ENCODE measurements at places on chromosomes 2 and 18.

DNA sequence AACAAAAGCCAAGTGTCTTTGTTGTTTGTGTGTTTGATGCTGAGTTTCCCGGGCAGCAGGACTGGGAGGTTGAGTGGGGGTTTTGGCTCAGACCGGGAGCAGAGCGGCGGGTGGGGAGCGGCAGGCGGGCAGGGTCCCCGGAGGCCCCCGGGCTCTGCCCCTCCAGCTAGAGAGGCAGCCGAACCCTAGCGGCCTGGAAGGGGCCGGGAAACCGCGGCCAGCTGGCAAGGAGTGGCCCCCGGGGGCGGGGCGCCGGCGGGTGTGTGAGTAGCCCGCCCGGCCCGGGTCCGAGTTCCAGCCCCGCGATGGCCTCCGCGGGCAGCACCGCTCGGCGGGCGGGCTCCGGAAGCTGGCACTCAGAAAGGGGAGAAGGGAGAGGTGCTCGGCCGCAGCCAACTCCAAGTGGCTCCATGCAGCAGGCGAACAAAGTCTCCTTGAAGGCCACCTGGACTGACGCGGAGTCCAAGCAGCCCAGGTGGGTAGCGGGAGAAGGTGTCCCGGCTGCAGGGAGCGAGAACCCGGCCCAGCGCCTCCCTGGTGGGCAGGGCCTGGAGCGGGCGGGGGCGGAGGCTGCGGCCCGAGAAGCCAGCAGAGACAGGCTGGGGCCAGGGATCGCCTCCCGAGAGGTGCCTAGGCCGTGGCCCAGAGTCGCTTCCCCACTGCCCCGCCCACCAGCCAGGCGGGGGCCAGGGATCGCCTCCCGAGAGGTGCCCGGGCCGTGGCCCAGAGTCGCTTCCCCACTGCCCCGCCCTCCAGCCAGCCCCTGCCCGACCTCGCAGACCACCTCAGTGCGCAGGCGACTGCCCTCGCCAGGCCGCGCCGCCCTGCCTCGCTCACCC, at the start of gene ANKRD53:
TSS of gene ANKRD53 (plus strand) at position 290 of the 839 bp plus-strand sequence. CDS start at position 306, 16 bp downstream.
- DNase-seq, result no peak

GRCh38 chr2:84674099-84674498, 157.8 kb downstream of the DNAH6 start:
- no peak for DNase-seq

GRCh38 chr2:4144731-4145130, 441.4 kb downstream of the DCDC2C start:
- no peak for DNase-seq

GRCh38 chr2:37005118-37005868, 39.0 kb upstream of the STRN start:
- no peak for DNase-seq

DNA sequence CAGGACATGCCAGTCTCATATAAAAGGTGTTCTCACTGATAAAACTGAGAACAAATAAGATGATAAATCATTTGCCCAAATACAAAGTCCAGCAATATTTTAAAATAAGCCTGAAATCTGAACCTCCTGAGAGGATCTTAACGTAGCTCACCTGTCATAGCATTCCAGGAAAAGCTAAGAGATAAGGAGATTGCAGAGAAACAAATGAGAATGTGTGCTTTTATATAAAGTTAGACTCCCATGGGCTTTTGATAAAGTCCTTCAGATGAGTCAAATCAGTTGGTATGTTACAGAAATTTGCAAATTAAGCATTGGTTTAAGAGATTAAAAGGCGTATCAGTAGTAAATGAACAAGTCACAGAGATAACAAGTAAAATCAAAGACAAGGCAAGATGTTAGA, 452.9 kb upstream of the CHAC2 start:
- DNase-seq, result no peak

DNA sequence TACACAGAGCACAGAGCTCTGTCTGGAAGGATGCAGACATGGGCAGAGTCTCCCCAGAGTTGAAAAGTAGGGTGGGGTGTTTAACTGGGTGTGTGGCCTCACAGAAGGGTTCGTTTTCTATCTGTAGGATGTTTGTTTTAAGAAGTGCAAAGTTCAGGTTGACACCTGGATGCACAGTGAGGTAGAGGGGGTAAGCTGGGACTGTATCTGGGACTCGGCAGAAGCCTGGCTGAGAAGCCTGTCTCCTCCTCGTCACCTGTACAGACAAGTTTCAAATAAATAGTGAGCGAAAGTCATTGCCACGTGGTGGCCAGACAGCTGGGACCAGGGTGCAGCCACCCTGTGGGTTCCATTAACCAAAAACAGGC, 145.9 kb downstream of the KLHL29 start:
- no peak for DNase-seq

GRCh38 chr2:73982140-73982617, 2.5 kb upstream of the TET3 start:
- DNase-seq, result no peak

GRCh38 chr2:23376075-23376474, 8.9 kb upstream of the KLHL29 start:
- DNase-seq, result no peak

DNA sequence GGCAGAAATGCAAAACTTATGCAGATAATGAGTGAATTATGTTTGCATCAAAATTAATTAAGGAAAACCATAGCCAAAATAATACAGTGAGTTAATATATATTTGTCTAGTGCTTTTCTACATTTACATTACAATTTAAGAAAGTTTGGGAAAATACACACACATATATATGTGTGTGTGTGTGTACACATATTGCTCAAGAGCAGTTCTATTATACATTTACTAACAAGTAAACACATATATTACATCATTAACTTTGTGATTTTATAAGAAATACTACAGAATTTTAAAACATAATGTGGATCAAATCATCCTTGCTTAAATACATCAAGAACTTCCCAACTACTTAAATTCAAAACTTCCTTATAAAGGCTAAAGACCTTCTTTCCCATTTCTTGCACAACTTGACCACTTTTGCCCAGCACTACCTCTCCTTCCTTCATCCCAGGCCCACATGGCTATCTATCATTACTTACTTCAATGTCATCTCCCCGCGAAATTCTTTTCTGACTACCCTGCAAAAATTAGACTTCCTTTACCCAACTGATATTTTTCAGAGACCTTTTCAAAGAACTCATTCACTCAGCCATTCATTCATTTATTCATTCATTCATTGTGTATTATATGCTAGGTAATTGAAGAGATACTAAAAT, 68.4 kb downstream of the COL5A2 start:
- no peak for DNase-seq

GRCh38 chr2:68200157-68200787, 42.6 kb downstream of the PNO1 start:
- DNase-seq, result no peak

DNA sequence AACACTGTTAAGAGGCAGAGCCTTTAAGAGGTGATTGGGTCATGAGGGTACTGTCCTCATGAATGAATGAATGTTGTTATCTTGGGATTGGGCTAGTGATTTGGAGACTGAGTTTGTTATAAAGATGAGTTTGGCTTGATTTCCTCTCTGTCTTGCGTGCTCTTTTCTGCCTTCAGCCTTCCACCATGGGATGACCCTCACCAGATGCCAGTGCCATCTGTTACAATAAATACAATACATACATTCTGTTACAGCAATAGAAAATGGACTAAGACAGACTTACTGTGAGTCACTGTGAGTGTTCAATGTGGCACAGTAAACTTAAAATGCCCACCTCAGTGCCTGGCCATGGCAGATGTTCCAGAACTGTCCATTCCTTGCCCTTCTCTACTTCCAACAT, 95.0 kb upstream of the ZFP36L2 start:
- no peak for DNase-seq

GRCh38 chr2:232309592-232309991, 69.0 kb upstream of the ALPP start:
- no peak for DNase-seq

- DNase-seq, result no peak
Measured at GRCh38 chr2:98374958-98375570, 28.8 kb downstream of the CNGA3 start.

- no peak for DNase-seq
Measured at GRCh38 chr2:239930378-239930777, 94.8 kb downstream of the NDUFA10 start.

DNA sequence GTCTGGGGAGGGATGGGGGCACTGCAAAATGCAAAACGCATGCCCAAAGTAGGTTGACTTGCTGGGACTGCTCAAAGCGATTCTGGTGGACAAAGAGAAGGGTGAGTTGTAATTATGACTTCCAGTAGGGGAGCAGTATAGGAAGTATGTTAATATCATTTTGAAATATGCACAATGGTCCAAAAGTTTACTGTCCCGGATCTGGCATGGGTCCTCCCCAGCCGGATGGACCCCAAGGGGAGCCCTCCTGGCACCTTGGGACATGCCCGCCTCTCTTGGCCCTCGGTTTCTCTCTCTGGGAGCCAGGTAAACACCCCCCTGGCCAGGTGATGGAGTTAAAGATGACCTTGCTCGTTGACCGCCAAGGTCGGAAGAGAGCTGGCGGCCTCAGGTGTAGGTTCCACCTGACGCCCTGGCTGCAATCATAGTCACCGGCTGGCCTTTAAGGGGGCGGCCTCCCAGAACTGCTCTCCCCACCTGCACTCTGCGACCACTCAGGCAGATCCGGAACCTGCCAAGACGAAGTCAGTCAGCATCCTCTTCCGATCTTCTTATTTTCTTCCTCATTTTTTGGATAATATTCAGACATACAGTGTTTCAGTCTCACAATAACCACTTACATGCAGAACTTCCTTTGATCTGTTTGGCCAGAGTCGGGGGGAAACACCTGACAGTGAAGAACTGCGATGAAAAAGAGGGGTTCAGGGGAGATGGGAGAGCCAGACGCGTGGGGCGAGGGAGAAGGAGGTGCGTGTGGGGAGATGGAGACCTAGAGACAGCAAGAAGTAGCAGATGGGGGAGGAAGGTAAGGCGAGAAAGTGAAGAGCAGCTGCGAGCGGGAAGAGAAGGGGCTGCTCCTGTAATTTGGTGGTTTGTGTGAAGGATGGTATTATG, 148.3 kb downstream of the MEIS1 start:
- DNase-seq, result no peak

GRCh38 chr2:46422717-46423394, 56.5 kb upstream of the TMEM247 start:
- no peak for DNase-seq

DNA sequence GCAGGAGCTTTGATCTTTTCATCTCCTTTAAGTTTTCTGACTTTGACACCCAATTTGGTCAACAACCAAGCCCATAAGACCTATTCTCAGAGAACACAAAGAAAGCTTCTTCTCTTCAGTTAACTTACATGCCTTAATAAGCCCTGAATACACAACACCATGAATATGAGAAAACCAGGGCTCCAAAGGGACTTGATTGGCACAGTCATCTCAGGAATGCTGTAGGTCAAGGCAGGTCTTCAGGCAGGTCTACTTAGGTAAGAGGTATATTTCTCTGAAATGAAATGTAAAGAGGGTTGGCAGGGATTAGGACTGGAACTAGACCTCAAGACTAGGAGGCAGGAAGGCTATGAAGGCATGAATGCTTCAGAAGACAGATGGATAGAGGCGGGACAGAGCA, 24.4 kb upstream of the EIF2AK3 start:
- DNase-seq, result no peak

GRCh38 chr2:227796045-227796711, 17.5 kb upstream of the CCL20 start:
- no peak for DNase-seq

DNA sequence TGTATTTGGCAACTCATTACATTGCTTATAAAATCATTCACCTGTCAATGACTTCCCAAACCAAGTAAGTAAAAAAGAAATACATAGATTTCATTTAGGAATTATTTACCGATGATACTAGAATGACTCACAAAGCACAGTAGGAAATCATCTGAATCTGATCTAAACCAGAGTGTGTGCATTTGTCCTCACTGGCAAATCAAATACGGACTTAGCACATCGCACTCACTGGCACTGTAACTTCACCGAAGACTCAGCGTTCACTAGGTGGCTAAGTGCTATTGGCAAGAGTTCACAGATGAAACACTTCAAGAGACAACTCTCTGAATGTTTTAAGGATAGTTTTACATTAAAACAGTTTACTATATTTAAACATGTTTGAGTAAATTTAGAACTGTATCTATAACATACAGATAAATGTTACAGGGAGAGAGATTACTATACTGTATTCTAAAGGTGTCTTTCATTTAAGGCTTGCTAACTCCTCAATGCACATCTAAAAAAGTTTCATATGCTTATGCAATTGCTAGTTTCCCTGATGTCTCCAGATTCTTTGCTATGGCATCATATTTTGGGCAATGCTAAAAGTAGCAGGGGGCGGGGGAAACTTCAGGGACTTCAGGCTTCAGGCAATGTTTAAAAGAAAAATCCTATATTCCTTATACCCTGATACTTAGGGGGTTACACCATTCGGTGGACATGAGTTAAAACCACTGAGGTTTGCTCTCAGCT, 48.8 kb downstream of the STK39 start:
- no peak for DNase-seq

DNA sequence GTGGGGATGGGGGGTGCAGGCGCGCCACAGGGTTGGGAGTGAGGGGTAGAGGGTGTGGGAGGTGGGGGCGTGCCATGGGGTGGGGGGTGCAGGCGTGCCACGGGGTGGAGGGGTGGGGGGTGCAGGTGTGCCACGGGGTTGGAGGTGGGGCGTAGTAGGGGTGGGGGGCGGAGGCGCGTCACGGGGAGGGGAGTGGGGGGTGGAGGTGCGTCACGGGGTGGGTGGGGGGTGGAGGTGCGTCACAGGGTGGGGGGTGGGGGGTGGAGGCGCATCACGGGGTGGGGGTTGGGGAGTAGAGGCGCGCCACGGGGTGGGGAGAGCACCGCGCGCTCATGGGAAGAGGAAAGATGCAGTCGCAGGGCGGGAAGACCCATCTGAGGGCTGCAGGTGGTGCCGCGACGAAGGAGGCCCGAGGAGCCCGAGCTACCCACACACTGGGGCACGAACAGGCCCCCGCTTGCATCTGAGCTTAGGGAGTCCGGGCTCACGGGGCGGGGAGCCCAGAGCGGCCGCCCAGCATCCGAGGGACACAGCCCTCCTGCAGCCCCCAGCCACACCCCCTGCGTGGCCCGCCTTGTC, 37.5 kb downstream of the SNED1 start:
- no peak for DNase-seq

Measured in cortex of kidney (tissue), 1 donor.